ENCODE measurements at places on chromosomes 2 and 18. TPM values are rescaled to one million over a fixed set of nuclear protein-coding genes. Genes with fewer than 3 reads are reported as not detected.

DNA sequence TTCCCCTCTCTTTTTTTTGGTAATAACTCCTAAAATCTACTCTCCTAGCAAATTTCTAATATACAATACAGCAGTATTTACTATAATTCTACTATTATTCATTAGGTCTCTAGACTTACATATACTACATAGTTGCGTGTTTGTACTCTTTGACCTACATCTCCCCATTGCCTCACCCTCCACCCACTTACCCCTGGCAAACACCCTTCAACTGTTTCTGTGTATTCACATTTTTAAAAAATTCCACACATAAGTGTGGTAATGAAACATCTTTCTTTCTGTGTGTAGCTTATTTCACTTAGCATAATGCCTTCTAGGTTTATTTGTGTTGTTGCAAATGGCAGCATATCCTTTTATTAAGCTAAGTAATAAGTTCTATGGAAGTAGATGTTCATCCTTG lies 336.0 kb downstream of the CCDC85A start:
- no peaks in the 10 kb centered on the region for H3K4me1 ChIP-seq
- H3K36me3 ChIP-seq = no peaks in the 10 kb centered on the region
- H3K27me3 ChIP-seq = no peaks in the 10 kb centered on the region
- no peak for DNase-seq

GRCh38 chr18:79681484-79682387 lies 2.1 kb downstream of the CTDP1 start:
- H3K36me3 ChIP-seq = peaks cover 5% of the 10 kb centered on the region
- H3K4me1 ChIP-seq = peaks cover 43% of the 10 kb centered on the region
- H3K27me3 ChIP-seq = no peaks in the 10 kb centered on the region
- H3K4me3 ChIP-seq = peak overlapping the region; percentile 90

GRCh38 chr2:98917031-98917471 lies 19.0 kb downstream of the CRACDL start:
- H3K4me1 ChIP-seq = peaks cover 7% of the 10 kb centered on the region
- H3K36me3 ChIP-seq = no peaks in the 10 kb centered on the region
- H3K27ac ChIP-seq = no peak overlapping the region
- no peak for DNase-seq
- no peak overlapping the region for H3K4me3 ChIP-seq

DNA sequence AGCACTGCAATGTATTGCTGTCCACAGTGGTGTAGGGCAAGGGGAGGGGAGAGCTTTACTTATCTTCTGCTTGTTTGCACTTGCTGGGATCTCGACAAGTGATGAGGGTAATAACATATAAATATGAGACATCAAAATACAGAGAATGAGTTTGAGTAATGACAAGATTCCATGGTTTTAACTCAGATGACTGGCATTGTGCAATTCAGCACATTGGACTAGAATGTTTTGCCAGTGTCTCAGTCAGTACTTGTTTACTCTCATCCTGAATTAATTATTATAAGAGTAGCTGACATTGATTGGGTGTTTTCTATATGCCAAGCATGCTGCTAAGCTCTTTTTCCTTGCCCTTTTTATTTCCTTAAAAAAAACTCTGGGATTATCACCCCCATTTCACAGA lies 306.7 kb upstream of the MMADHC start:
- no peaks in the 10 kb centered on the region for H3K27me3 ChIP-seq
- H3K36me3 ChIP-seq = no peaks in the 10 kb centered on the region
- DNase-seq = no peak
- H3K4me3 ChIP-seq = no peak overlapping the region
- H3K4me1 ChIP-seq = no peaks in the 10 kb centered on the region
- no peak overlapping the region for H3K27ac ChIP-seq

DNA sequence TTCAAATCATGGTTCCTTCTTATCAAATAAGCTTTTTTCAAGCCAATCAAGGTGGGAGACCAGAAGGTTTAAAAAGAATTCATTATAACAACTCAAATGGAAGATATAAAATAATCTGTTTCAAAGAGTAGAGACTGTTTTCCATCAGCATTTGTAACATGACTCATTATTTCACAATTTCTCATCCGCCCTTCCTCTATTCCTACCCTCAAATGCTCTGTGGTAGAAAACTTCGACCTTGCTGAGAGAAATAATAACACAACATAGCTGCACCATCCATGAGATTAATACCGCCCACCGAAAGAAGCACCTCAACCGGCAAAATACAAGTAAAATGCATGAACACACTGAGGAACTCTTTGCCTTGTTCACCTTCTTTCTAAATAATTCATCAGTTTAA lies 2039.2 kb upstream of the CELF4 start:
- H3K27ac ChIP-seq = no peak overlapping the region
- H3K27me3 ChIP-seq = no peaks in the 10 kb centered on the region
- peaks cover 6% of the 10 kb centered on the region for H3K4me1 ChIP-seq
- DNase-seq = no peak
- H3K4me3 ChIP-seq = no peak overlapping the region

DNA sequence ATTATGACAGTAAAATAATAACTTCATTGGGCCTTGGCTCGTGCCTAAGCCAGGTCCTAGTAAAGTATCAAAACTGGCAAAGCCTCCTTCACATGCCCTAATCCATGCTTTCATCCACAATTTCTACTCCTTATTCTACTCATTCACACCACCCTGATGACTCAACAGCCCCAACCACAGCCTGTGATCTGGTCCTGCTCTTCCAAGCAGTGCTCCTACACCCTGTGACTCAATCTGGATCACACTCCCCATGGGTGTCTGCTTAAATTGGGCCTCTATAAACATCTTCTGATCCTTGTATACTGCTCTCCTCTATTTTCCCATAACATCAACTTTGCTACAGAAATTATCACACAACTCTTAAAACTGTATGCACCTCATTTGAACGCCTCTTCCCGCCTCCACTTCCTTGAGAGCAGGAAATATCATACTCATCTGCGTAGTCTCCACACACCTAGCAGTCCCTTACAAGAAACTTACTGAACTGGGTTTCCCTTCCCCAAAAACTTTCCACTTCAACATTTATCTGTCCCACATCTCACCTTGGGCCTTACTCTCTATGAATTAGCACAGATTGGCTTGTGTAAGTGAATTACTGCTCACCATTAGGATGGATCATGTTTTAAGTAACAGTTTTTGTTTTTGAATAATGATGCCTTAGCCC lies 15.9 kb downstream of the GTF3C3 start:
- peaks cover 23% of the 10 kb centered on the region for H3K36me3 ChIP-seq
- no peak for DNase-seq
- H3K4me1 ChIP-seq = no peaks in the 10 kb centered on the region
- H3K4me3 ChIP-seq = no peak overlapping the region

- no peak overlapping the region for H3K27ac ChIP-seq
- no peak for DNase-seq
- no peaks in the 10 kb centered on the region for H3K27me3 ChIP-seq
- peaks cover 46% of the 10 kb centered on the region for H3K36me3 ChIP-seq
Observed at GRCh38 chr2:240611601-240612210, 13.6 kb upstream of the GPR35 start.

- no peaks in the 10 kb centered on the region for H3K27me3 ChIP-seq
- peaks cover 1% of the 10 kb centered on the region for H3K36me3 ChIP-seq
- H3K4me1 ChIP-seq = peaks cover 46% of the 10 kb centered on the region
- H3K4me3 ChIP-seq = peak overlapping the region; percentile 93
Observed at GRCh38 chr2:15559379-15560139, 1.6 kb downstream of the NBAS start.

GRCh38 chr2:45986509-45986908 lies 310.7 kb upstream of the EPAS1 start:
- H3K36me3 ChIP-seq = no peaks in the 10 kb centered on the region
- H3K4me3 ChIP-seq = no peak overlapping the region
- H3K4me1 ChIP-seq = peaks cover 6% of the 10 kb centered on the region
- no peaks in the 10 kb centered on the region for H3K27me3 ChIP-seq

DNA sequence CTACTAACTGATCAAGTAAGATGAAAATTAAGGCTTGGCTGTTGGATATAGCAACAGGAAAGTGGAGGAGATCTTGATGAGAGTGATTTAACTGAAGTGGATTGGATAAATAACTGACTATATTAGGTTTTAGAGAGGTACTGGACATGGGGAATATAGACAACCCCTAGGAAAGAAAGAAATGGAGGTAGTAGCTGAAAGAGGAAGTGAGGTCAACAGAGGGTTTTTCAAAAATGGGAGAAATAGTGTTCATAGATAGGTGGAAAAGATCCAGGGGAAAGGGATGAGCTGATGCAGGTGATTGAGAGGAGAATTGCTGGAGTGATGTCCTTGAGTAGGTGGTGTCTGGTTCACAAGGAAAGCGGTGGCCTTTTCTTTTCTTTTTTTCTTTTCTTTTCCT lies 69.9 kb upstream of the PSME4 start:
- peaks cover 28% of the 10 kb centered on the region for H3K4me1 ChIP-seq
- no peaks in the 10 kb centered on the region for H3K27me3 ChIP-seq

DNA sequence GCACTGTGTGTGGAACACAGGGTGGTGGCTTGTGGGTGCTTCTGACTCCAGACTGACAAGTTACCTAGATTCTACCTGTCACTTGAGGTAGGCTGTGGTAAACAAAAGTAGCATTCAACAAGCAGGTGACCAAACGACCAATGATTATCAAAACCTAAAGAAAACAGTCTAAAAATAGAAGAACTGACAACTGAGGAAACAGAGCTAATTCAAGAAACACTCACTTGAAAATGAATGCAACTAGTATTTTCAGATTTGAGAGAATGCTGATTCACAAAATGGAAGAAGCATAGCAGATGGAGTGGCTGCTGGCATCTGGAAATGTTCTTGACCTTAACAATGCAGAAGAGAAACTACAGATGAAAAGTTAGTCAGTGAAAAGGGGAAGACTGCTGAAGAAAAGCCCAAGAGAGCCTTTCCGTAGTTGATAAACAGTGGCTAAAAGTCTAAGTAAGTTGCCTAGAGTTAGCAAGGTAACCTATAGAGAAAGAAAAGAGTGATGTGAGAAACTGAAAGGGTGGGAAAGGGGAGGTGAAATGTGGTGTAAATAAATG lies 170.4 kb downstream of the NCK2 start:
- DNase-seq = no peak
- H3K36me3 ChIP-seq = no peaks in the 10 kb centered on the region
- H3K4me3 ChIP-seq = no peak overlapping the region
- H3K27me3 ChIP-seq = no peaks in the 10 kb centered on the region
- H3K4me1 ChIP-seq = peaks cover 68% of the 10 kb centered on the region

Gene SERPINB8
- 2.6 TPM for total RNA-seq

Gene COLEC11
- total RNA-seq = 2.5 TPM

All from HepG2 (cell line).